ENCODE measurements at places on chromosomes 3 and 15. TPM values are rescaled to one million over a fixed set of nuclear protein-coding genes. Genes with fewer than 3 reads are reported as not detected.
A peak's percentile ranks its signal among the peaks of the same experiment; 100 is the strongest.

DNA sequence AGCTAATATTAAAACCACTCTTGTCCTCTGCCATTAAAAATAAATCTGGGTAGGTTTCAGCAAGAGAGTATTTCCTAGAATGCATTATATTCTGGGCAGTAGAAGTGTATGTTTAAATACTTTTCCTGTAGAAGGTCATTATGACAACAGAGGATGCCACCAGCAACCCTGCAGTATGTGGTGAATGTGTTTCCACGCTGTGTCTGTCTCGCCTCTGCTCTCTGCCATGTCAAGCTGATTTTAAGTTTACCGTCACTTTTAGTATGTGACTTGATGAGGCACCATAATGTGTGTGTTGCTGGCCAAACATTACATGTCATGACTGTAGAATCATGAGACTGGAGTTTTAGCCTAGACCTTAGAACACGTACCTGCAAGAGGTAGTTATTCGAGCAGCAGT, 211.2 kb downstream of the LPP start:
- no peak for DNase-seq

DNA sequence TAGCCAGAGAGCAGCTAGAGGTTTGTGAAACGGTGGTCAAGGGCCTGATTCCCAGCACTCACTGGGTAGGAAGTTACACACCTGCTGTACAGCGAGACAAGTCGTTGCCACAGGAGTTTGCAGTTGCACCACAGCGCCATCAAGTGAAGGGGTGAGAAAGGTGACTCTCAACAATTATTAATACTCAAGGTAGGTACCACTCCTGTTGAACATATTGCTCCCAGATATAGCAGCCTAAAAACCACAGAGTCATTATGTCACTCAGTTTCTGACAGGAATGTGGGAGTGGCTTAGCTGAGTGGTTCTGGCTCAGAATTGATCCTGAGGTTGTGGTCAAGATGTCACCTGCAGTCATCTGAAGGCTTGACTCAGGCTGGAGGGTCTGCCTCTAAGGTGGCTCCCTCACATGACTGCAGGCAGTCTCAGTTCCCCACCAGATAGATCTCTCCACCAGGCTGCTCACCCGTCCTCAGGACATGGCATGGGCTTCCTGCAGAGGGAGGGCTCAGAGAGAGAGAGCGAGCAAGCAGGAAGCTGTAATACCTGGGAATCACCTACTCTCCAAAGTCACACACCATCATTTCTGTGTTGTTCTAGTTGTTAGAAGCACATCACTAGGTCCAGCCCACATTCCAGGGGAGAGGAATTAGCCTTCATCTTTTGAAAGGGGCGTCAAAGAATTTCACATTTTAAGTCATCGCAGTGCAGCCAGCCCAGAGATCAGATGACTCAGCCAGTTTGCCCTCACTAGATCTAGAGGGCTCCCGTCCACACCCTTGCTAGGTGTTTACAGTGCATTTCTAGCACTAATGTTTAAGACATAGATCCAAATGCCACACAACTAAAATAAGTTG, 17.0 kb upstream of the ANO10 start:
- peak; percentile 75 for DNase-seq

DNA sequence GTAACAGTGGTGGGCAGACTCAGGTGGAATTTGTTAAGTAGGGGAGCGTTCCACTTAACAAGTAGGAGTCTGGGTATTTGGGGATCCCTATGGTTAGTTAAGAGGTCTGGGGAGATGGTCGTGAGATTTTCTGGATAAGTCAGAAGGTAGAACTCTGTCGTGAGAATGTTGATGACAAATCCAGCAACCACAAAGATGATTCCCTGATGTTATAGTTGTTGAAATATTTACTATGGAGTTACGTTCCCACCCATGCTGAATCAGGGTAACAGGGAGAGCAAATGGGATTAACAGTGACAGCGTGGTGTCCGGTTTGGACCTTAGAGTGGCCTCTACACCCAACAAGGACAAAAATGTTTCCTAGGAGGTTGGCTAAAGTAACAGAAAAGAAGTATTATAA, 110.8 kb downstream of the MFSD1 start:
- no peak for DNase-seq

DNA sequence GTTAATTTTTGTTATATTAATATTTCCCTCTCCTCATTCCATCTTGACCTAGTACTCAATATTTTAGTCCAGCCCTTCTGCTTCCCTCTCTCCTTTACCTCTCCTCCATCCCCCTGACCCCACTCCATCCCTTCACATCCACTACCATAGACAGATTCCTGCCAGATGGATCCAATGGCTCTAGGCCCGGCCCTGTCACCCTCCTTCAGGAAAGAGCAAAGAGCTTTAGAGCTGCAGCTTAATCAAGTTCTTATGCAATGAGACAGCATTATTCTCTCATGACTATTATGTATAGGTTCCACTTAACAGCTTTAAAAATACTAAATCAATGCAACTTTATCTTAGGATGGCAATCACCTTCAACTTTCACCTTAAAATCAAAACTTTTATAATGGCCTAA, 200.7 kb upstream of the TTC14 start:
- no peak for DNase-seq

- no peak for DNase-seq
These were observed 259.6 kb downstream of the STXBP5L start for GRCh38 chr3:121167374-121168139.

- peak; percentile 27 for DNase-seq
These were observed 401 bp downstream of the SEC11A start for GRCh38 chr15:84715441-84716035.

DNA sequence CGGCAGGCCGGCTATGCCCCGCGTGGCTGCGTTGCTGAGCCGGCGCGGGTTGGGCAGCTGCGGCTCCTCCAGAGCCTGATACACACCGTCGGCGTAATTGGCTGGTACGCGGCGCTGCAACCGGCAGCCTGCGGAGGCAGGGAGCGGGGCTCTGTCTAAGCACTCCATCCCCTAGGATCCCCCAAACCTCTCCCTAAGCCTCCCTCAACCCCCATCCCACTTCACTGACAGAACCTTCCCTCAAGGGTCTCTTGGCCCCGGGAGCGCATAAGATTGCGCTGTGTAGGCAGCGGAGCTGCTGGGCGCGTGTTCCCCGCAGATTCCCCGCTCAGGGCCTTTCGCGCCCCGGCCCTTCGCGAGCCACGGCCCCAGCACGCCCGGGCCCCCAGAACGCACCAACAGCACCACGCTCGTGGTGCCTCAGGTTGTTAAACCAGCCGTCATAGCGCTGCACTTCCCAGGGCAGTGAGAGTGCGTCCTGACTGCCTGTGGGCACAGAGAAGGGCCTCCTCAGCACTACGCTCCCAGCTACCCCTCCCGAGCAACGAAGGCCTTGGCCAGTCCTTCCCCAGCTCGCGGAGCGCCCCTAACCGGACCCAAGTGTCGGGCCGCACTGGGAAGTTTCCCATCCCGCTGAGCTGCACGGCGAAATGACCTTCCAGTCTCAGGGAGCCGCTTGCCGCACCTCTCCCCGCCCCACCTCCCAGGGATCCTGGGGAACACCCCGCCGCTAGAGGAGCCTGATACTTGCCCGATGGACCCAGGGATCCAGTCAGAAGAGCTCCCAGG, 1.2 kb downstream of the DUOX2 start:
- DNase-seq, result no peak

DNA sequence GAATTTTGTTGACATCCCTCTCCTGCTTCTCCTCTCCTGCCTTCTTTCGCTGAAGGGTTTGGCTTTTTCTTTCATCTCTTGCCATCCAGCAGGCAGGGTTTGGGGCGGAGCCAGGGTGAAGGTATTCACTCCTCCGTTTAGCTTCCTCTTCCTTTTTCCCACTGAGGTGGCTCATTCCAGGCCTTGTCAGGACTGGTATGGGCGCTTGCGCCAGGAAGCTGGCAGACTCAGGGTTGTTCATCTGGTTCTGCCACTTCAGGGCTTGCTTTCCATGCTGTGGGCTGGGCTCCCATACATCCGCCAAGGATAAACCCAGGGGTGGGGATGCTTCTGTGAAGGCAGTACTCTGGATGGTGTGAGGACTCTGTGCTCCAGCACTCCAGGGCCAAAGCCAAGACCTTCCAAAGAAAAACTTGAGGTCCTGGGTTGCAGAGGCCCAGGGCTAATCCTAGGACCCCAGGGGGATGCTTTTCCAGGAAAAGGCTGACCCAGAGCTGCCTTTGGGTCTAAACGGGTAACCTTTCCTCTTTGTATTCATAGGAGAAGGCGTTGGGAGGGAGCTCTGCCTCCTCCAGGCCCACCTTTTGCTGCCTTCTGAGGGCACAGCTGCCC, 7.7 kb upstream of the AMOTL2 start:
- no peak for DNase-seq

- no peak for DNase-seq
These were observed 52.5 kb downstream of the TP63 start for GRCh38 chr3:189683546-189684255.

Gene EPHB3
- total RNA-seq, result 1.1 TPM

Gene SIDT1
- 0.02 TPM for total RNA-seq

Gene CLASP2
- total RNA-seq, result 40.6 TPM

Gene TCF12
- 53.8 TPM for total RNA-seq

Gene TTLL13
- total RNA-seq, result not detected

Gene KBTBD13
- total RNA-seq, result not detected

Measured in A172 (cell line).